GDM1 (cell line): ENCODE measurements at places on chromosomes 5 and 9.

- no peak for DNase-seq
These were observed 259.2 kb upstream of the NFIL3 start for GRCh38 chr9:91682806-91683205.

DNA sequence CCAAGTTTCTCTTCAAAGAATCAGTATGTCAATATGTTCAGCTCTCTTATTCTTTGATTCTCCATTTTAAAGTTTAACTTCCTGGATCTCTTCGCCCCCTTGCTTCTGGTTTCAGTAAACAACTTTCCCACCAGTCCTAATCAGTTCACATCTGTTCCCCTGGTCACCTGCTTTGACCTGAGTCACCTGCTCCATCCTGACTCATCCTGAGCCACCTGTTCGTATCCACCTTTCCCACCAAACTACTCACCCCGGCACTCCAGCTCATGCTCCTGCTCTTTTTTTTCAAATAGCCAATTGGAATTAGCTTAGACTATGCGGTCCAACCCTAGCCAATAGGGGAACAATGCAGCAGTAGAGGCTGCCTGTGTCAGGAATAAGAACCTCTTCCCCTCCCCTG lies 23.6 kb upstream of the CSF1R start:
- no peak for DNase-seq

DNA sequence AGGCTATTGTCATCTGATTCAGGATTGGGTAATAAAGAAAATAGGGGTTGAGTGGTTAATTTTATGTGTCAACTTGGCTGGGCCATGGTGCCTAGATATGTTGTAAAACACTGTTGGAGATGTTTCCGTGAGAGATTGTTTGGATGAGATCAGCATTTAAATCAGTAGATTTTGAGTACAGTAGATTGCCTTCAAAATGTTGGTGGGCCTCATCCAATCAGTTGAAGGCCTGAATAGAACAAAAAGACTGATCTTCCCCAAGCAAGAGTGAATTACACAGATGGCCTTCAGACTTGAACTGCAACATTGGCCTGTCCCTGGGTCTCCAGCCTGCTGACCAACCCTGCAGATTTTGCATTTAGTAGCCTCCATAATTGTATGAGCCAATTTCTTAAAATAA lies 401.3 kb upstream of the KIF2A start:
- DNase-seq: no peak

DNA sequence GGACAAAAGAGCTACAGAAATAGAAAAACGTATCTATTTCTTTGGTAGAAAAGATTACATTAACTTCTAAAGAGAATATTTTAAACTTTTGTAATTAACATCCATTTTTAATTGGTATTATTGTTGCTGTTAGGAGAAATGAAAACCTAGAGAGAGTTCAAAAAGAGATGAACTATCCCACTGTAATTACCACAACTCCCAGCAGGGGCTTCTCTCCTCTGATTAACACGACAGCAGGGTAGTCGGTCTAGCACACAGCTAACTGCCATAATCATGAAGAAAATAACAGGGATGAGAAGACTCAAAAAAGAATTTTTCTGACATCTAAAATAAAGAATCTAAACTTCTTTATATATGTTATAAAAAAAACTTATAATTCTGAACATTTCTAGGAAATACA lies 86.2 kb upstream of the CDH9 start:
- no peak for DNase-seq

DNA sequence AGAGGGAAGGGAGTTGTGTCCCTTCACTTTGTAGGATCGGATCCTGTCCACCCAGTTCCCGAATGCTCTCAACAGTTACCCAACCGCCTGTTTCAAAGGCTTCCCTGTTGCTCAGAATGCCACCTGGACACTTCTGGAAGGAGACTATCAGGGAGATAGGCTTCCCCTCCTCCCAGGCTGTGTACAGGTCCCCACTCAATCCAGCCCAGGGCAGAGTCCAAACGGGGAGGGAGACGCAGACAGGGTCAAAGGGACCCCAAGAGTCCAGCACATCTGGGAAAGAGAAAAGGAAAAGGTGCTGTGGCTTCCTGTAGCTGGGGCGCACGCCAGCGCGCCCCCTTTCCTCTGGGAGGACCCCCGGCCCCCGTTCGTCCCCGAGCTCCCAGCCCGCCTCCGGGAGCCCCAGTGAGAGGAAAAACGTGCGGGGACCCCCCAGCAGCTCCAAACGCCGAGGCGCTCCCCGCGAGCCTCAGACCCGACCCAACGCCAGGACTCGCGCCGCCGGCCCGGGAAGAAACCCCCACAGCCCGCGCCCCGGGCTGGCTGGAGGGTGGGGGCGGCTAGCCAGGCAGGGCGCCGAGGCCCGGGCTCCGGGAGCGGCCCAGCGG lies 640 bp downstream of the SURF4 start:
- no peak for DNase-seq

GRCh38 chr9:70479880-70480291 lies 65.4 kb upstream of the KLF9 start:
- no peak for DNase-seq

DNA sequence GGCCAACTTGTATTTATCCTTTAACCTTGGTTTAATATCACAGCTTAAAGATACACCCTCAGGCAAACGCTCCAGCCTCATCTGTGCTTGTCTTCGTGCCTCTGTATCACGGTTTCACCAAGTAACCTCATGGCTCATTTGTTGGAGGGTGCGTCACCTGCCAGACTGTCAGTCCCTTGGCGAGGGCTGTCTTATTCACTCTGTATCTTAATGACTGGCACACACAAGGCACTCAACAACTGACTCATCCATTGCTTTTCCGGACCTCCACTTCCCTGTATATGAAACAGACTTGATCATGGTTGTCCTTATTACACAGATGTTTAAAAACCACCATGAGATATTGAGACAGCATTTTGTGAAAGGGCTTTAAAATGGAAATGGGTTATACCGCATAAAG lies 28.0 kb downstream of the LCP2 start:
- no peak for DNase-seq

DNA sequence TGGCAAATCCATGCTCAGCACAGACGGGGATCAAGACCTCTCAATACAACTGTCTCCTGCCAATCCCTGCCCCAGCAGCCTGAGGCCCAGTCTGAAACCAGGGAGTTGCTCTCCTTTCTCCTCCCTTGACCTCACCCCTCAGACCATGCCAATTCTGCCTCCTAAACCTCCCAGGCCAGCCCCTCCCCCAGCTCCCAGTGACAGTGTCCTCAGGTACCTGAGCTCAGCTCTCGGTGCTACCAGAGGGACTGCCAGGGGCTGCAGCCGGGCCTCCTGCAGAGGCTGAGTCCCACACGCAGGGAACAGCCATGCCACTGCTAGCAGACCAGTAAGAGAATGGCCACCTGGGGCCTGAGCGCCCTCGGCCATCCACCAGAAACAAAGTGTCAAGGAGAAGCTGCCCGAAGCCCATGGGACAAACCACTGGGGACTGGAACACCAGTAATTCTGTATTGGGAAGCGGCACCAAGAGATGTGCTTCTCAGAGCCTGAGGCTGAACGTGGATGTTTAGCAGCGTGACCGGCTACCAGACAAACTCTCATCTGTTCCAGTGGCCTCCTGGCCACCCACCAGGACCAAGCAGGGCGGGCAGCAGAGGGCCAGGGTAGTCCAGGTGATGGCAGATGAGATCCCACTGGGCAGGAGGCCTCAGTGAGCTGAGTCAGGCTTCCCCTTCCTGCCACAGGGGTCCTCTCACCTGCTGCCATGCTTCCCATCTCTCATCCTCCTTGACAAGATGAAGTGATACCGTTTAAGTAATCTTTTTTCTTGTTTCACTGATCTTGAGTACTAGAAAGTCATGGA lies 557 bp upstream of the IL3 start:
- DNase-seq: no peak

DNA sequence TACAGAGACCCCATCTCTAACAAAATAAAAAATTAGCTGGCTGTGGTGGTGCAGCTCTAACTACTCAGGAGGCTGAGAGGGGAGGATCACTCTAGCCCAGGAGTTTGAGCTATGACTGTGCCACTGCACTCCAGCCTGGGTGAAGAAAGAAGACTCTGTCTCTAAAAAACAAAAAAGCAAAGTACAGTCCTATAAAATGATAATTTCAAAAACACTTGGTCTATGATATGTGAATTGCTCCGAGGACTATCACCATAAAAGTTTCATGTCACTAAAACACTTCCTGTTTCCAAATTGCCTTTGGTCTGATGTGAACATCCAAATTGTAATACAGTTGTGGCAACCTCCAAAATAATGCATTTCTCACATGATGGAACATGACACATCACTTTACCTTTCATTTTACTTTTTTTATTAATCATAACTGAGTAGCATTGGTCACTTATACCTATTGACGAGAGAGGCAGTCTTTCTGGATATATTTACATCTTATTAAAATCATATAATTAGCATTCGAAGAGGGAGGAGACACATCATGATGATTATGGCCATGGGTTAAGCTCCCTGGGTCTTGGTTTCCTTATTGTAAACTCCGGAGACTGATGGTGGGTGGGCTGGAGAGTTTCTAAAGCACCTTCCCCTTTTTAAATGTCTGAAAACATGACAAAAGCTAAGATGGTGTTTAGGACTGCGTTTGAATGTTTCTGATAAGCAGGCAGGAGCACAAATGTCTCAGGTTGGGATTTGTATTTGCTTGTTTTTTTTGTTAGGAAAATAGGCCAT lies 25.8 kb upstream of the CD180 start:
- DNase-seq: no peak

DNA sequence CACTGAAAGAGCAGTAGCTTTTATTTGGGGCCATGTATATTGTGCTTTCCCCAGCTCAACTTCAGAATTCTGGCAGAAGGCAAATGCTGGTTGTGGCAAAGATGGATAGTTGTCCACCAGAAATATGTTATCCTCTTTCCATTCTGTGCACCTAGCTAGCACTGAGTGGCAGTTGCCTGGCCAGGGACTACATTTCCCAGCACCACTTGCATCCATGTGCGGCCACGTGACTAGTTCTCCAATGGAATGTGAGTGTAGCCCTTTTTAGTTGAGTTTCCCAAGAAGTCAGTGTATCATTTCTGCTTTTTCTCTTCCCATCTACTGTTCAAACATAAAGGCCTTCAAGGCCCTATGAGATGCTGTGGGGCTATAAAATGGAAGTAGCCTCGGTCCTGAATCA lies 354.0 kb upstream of the CLINT1 start:
- no peak for DNase-seq

DNA sequence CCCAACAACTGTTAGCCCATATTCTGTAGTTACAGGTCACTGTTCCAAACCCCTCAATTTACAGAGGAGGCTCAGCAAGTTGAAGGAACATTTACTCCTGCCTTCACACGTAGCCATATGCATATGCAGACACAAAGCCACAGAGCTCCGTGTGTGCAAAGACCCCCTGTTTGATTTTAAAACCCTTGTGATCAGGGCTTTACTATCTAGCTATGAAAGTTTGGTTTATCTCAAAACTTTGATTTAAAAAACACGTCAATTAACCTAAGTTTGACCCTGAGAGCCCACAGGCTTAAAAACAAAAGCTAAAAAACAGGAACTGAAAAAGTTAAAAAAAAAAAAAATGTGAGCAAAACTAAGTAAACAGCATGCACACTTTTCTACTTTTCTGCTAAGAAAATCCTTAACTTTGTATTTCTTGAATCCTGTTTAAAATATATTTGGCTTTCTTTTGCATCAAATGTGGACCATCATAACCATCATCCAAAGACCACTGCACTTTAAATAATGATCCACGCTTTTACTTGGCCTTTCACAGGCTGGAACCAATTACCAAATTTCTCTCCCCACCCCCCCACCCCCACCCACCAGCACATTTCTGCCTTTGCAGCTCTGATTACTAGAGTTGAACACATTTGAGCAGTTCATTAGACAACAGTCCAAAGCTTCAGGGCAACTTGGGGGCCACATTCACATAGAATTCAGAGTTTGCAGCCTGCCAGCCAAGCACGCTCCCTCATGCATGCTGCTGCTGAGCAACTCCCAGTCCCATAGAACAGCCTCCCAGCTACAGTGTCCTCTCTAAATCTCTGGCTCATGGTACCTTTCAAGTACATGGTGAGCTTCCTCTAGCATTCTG lies 128.8 kb upstream of the MAP3K1 start:
- DNase-seq: no peak

DNA sequence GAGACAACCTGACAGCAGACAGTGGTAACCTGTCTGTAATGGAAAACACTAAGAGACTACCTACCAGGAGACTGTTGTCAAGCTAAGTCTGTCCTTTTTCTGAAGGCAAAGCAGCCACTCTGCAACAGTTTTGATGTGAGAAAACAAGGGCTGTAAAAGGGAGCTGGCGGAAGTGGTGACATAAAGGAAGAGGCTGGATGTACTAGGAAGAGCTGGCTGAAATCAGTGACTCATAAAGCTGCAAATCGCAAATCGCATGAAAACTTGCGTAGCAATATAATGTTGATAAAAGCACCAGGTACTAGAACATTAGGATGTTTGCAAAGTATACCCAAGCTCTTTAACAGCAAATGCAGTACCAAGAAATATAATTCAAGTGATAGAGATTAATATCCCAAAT lies 1.4 kb downstream of the NSUN2 start:
- DNase-seq: no peak

DNA sequence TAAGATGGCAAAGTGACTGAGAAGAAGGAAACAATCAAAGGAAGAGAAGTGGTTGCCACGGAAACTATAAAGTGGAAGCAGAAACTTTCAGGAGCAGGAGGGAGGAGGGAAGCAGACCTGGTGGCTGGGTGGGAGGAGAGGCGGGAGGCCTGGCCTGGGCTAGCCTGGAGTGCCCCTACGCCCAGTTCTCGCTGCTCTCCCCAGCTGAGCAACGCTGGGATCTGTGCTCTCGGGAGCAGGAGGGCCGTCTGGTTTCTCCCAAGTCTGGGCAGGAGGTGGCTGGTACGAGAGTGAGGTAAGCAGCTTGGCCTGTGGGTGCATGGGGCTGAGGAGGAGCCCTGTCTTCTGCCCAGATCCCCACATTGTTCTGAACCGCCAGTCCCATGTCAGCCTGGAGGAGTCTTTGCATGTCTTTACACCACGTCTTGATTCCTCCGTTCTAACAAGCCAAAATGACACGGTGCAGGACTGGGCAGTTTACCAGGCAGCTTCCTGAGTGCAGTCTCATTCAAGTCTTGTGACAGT lies 15.0 kb upstream of the DAB2IP start:
- no peak for DNase-seq

- no peak for DNase-seq
These were observed 691 bp downstream of the DMXL1 start for GRCh38 chr5:119071561-119071995.
